AG08396 (cell line): ENCODE measurements at places on chromosomes 6 and 20.

DNA sequence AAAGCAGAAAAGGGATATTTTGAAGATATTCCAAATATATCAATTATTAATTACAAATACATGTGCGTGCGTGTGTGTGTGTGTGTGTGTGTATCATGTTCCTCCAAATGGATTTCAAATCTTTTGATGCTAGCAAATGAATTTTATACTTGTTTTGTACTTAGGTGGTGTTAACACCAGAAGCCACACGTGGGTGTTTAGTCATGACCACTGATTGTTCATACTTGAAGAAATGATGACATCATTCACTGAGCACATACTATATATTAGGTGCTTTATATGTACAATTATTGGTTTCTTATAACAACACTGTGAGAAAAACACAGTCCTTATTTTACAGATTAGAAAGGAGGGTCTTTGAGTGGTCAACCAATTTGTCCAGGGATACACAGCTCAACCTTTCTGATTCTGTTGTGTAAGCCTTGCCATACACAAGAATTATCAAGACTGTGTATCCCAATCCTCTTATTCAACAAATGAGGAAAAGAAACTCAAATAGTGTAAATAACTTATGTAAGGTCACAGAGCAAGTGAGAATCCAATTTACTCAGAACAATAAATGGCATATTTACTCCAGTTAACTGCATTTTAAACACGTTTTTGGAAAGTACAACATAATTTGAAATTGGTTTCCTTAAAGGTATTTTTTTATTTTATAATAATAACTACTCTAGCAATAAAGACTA is 88.5 kb downstream of the BCAS1 start:
- DNase-seq = no peak

DNA sequence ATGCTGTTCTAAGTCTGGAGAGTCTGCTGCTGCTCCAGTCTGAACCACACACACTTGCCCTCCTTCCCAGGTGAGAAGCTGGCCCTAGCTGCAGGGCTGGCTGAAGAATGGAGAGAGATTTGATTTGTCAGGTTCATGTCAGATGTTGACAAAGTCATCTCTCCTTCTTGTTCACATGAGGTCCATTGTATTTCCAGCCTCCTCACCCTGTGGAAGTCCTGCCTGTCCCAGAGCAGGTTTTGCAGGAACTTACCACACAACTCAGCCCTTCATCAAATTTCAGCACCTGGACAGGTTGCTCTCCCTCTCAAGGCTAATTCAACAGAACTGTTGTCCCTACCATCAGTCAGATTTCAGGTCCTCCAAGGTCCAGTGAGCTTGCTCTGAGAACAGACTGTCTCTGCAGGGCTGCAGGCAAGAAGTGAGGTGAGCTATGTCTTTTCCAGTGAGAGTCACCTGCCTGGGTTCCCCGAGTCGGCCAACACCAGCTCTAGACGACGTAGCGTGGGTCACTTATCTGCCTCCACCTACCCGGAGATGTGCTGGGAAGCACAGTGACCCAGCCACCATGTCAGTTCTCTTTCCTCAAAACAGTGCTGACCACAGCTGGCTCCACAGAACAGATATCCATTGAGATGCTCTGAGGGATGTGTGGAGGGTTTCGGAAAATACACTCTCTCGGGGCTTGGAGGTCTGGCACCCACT is 58.0 kb upstream of the CD93 start:
- no peak for DNase-seq

DNA sequence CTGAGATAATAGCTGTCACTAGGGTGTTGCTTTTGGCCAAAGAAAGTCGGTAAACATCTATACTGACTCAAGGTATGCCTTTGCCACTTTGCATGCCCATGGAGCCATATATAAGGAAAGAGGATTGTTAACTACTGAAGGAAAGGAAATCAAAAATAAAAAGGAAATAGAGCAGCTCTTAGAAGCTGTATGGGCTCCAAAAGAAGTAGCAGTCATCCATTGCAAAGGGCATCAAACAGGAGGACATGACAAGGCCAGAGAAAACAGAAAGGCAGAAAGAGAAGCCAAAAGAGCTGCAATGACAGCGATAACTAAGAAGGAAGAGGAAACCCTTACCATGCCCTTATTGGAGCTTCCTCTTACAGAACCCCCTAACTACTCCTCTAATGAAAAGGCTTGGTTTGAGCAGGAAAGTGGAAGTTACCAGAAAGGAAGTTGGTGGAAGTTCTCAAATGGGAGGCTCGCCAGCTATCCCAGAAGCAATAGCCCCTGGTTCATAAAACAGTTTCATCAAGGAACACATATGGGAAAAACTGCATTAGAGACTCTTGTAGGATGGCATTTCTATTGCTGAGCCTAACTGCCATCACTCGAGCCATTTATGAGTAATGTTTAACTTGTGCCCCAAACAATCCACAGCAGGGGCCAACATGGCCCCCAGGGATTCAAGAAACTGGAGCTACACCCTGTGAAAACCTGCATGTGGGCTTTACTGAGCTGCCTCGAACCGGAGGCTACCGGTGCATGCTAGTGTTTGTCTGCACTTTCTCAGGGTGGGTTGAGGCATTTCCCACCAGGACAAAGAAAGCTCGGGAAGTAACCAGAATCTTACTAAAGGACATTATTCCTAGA is 7.0 kb downstream of the IL22RA2 start:
- DNase-seq = no peak

- DNase-seq = no peak
These were observed 70.3 kb downstream of the HUS1B start for GRCh38 chr6:586553-586952.

- DNase-seq = no peak
These were observed 46.2 kb upstream of the SUPT3H start for GRCh38 chr6:45423824-45424450.

DNA sequence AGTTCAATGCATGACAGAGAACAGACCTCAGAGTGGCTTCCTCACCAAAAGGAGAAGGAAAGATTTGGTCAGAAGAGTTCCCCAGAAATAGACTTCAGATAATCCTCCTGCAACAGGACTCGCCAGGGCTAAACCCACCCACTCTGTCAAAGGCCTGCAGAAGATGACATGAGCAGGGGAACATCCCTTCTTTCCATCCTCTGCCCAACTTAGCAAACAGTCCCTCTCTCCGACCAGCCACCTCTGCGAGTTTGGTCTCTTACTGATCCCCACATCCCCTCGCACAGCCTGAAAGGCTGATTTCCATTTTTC is 7.5 kb downstream of the NFATC2 start:
- DNase-seq = no peak

DNA sequence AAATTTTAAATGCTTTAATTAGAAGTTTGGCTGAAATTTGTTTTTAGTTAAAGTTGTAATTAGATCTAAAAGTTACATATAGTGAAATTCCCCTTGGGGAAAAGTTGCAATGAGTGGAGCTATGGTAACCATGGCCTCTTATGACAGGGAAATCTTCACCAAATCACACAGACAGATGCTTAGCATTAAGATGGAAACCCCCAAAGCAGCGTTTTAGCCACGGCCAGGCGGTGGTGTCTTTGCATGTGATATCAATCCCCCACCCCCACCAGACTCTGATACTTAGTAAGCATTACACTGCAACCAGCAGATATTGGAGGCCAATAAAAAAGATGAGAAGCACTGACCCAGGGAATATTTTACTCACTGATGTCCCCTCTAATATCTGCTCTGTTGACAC is 75.7 kb downstream of the REPS1 start:
- DNase-seq = no peak

GRCh38 chr6:38638941-38639497 is 710 bp downstream of the BTBD9 start:
- peak; percentile 57 for DNase-seq

DNA sequence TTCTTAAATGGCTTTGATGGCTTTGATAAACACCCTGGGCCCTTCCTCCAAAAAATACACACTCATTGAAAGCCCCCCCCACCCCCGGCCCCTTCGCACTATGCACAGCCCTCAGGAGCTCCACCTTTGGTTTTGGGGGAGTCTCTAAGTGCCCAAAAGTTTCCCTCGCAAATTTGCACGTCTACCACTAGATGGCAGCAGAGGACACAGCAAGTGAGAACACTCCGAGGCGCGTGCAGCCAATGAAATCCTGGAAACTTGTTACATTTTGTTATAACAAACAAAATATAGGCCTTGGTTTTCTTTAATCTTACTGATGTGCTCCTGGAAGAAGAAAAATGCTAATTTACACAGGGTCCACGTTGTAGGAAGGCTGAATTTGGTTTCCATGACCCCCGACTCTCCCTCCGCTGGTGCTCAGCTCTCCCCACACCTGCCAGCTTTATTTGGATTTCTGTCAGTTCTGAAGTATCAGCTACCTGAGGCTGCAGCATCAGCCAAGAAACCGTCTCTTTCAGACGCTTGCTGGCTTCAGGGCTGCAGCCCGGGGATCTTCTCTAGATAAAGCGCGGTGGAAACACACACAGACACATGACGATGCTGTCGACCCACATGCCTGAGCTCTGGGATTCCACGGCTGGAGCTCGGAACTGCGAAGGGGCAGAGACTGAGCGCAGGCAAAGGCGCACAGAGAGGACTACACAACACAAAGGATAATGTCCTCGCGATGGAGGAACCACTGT is 148.3 kb upstream of the RPS6KA2 start:
- peak; percentile 83 for DNase-seq

DNA sequence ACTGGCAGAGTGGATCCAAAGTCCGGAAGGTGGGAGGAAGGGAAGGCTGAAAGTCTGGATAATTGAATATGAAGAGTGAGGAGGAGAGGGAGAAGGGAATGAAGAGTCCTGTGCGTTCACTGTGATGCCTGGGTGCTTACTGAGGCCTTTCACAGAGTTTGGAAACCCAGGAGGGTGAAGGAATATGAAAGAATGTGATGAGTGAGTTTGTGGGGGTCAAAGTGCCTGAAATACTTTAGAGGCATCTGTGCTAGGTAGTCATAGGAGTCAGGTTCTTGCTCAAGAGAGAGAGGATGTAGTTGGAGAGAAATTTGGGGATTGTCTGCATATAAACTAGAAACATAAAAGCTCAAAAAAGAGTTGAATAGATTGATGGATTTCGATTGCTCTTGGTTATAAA is 20.7 kb downstream of the NKX2-4 start:
- no peak for DNase-seq

DNA sequence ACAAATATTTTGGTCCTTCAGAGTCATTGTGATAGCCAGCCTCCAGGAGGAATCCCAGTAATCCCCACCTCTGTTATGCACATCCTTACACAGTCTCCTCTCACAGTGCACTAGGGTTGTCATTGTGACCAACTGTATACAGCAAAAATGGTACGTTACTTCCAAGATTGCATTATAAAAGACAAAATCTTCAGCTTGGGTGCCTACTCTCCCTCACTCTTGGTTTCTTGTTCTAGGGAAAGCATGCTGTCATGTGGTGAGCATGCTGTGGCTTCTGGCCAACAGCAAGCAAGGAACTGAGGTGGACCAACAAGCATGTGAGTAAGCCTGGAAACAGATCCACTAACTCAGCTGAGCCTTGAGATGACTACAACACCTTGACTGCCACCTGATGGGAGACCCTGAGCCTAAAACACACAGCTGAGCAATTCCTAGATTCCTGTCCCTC is 130.1 kb upstream of the DST start:
- peak; percentile 70 for DNase-seq

DNA sequence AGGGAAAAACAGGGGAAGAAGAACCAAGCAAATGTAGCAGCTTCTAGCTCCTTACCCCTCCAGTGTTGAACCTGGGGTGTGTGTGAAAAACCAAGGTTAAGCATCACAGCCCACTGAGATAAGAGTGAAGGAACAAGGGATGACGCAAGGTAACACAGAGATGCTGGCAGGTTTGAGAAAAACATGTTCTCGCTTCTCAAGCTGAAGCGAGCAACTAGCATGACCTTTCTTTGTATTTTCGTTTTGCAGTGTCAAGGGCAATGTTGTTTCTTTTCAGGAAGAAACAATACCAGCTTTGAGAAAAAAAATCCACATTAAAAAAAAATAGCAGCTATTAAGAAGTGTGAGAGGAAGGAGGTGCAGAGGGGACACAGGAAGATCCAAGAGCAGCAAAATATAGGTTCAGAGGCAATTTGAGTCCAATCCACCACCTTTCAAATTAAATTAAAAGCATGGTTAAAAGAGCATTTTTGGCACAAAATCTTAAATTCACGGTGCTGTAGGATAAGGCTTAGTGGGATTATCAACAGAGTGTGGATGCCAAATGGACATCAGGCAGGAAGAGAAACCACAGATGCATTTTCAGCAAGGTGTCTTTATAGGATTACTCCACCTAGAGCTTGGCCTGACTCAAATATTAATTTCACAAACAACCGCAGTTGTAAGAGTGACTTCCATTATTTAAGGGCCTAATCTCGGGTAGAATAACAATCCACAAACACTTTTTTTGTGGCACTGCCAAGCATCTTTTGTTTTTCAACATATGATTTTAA is 70.9 kb downstream of the SYNE1 start:
- no peak for DNase-seq

- DNase-seq = peak; percentile 37
These were observed 118.2 kb upstream of the RIPOR2 start for GRCh38 chr6:25053875-25054371.

DNA sequence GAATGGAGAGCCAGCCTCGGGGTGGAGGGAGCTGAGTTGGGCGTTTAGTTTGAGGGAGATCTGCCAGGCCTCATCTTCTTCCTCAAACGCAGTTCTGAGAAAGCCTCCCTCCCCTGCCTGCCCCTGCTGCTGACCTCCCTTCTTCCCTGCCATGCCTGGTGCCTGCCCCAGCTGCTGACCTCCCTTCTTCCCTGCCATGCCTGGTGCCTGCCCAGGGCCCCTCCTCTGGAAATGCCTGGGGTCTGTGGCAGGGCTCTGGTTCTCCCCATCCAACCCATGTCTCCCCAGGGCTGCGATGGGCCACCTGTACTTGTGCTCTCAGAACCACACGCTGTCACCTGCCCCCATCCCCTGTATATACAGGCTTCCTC is 114.6 kb downstream of the VEGFA start:
- DNase-seq = no peak

DNA sequence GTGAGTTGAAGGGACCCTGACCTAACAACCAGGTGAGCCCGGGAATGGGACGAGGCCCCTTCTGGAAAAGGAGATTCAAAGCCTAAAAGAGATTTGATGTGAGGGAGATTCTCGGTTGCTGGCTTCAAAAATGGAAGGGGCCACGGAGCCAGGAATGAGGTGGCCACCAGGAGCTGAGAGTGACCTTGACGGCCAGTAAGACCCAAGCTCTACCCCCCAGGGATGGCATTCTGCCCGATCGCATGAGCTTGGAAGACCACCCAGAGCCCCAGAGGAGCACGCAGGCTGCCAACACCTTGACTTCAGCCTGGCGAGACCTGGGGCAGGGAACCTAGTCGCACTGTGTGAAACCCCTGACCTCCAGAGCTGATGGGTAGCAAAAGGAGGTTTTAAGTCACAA is 163.9 kb downstream of the BMP7 start:
- DNase-seq = no peak

- no peak for DNase-seq
These were observed 23.5 kb downstream of the PLEKHG1 start for GRCh38 chr6:150622941-150623874.

GRCh38 chr6:168022488-168023321 is 25.2 kb downstream of the KIF25 start:
- DNase-seq = no peak

DNA sequence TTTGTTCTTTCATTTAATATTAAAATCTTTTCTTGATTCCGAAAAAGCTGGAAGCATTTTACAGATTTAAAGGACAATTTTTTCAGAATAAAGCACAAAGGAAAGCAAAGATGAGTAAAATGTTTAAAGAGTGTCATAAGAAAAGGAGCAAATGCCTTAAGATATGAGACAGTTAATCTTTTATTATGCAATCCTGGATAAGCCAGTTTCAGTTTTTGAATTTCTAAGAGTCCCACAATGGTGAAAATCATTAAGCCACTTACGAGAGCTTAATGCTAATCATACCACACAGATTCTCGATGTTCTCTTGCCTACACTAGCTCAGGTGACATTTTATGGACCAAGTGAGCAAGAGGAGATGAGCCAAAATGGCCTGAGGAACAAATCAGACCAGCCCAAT is 103.7 kb upstream of the RNF217 start:
- DNase-seq = no peak

- DNase-seq = no peak
These were observed 16.7 kb upstream of the NEDD9 start for GRCh38 chr6:11248974-11249761.
